ENCODE measurements at places on chromosomes 6 and 20.

DNA sequence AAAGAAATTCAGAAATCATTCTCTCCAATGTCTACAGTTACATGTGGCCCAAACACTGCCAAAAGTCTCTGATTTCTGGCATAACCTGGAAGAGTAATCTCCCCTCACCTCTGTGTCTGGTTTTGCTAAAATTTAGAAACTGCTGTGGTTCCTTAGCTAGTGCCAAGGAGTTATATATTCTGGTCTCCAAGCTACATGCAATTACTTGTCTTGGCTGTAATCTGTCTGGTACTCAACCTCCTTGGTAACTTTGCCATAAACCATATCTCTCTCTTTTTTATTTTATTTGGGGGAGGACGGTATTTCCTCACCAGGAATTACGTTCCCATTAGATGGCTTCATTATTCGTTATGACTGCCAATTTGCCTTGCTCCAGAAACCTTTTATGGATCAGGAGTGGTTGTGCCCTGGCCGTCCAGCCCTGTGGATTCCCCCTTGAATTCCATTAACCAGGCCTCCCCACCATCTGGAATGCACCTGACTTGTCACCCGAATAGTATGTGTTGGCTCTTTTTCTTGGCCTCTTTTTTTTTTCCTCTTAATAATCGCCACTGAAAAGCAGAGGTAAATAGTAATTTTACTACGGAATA, 400.0 kb downstream of the CD83 start:
- DNase-seq: no peak

DNA sequence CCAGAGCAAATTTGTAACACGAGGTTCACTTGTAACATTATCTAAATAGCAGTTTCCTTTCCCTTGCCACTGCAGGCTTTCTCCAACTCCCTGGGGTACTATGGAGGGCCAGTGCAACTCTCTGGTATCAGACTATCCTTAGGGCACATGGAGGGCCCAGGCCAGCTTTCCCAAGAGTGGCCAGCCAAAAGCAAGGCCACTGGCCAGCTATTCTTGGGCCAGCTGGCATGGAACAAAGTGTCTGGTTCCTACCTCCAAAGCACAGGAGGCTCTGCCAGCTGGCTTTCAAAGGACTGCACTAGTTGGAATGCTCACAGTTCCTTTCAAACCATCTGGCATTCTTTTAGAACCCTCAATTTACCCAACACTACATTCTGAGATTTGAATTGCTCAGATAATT, 8.7 kb downstream of the RNF24 start:
- no peak for DNase-seq

- DNase-seq: no peak
These were observed 52.9 kb upstream of the PROKR2 start for GRCh38 chr20:5369629-5370028.

GRCh38 chr20:25280051-25280573, 32.2 kb downstream of the PYGB start:
- DNase-seq: no peak

Data from right renal cortex interstitium (tissue), 3 donors.